Sigmoid colon (tissue), 7 donors: ENCODE measurements at places on chromosomes 7 and 10. TPM values are rescaled to one million over a fixed set of nuclear protein-coding genes. Genes with fewer than 3 reads are reported as not detected.

DNA sequence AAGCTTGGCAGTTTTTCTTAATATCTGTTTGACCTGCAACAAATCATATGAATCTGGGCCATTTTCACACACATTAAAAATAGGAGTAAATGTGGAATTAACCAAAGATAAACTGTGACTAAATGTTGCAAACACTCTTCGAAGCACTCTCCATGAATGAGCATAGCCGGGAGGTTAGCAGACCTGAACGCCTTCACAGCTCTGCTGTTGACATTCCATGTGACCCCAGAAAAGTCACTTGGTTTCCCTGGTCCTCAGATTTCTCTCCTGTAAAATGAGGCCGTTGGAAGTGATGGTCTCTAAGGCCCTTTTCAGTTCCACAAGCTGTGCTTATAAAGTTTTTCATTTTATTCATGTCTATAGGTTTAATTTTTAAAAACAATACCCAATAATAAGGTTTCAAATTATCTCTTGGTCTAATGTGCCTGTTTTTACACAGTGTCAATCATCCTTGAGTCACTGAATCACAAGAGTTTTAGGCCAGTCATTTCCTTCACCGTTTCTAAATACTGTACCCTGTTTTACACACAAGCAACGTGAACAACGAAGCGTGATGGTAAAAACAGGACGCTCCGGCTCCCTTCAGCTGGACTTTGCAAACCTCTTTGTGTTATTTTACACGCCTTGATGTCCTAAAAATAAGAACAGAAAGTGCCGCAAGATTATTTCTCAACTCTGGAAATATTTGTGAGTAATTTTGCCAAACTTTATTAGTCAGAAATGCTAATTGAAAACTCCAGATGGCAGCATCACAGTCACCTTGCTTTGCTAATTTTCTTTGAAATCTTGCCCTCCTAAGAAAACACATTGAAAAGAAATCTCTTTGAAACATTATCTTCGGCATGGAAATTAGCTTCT lies 38.6 kb upstream of the MET start:
- no peak for DNase-seq

DNA sequence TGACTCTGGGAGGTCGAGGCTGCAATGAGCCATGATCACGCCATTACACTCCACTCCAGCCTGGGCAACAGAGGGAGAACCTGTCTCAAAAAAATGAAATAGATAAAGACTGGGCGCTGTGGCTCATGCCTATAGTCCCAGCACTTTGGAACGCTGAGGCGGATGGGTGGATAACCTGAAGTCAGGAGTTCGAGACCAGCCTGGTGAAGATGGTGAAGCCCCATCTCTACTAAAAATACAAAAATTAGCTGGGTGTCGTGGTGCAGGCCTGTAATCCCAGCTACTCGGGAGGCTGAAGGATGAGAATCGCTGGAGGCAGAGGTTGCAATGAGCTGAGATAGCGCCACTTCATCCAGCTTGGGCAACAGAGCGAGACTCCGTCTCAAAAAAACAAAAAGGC lies 1.1 kb upstream of the DDX21 start:
- DNase-seq, result no peak

The GJD4 gene
- not detected for total RNA-seq

The CPA2 gene
- total RNA-seq, result not detected

The PHKG1 gene
- 18.7 TPM for total RNA-seq

- DNase-seq, result no peak
These were observed 20.9 kb downstream of the CYP3A7 start for GRCh38 chr7:99713995-99714570.

- DNase-seq, result peak; percentile 80
These were observed 82.6 kb upstream of the PRKG1 start for GRCh38 chr10:50991456-50992355.

The SIRT1 gene
- 30.7 TPM for total RNA-seq
